ENCODE measurements at places on chromosomes 1 and 21.
A peak's percentile ranks its signal among the peaks of the same experiment; 100 is the strongest.

DNA sequence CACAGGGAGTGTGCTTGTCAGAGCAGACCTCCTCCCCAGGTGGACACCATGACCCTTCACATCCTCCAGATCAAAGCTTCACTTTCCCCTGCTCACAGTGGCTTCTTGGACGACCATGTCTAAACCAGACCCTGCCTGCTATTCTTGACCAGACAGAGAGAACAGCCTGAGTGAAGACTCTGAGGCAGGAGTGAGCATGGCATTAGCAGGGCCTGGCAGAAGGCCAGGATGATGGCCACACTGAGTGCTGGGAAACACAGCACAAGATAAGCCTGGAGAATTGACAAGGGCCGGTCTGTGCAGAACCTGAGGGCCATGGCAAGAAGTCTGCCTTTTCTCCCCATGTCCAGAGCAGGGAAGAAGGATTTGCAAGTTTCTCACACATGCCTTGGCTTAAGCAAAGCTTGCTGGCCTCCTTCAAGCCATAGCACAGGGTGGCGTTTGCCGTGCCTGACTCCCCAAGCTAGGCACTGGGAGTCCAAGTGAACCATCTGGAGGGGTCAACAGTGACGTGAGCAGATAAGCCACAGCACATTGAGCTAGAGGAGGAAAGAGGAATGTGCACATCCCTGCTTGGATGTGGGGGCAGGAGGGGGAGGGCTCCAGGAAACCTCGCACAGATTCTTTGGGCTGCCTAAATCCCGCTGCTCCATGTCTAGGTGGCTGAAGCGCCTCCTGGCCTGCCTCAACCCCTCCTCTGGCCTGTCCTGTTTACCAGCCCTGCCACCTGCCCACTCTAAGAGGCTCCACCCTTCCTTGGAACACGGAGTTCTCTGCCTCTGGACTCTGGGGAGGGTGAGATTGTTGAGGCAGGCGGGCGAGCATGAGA lies 87.1 kb downstream of the CD58 start:
- DNase-seq: no peak

- no peak for DNase-seq
Observed at GRCh38 chr1:119943216-119943615, 46.9 kb upstream of the ADAM30 start.

DNA sequence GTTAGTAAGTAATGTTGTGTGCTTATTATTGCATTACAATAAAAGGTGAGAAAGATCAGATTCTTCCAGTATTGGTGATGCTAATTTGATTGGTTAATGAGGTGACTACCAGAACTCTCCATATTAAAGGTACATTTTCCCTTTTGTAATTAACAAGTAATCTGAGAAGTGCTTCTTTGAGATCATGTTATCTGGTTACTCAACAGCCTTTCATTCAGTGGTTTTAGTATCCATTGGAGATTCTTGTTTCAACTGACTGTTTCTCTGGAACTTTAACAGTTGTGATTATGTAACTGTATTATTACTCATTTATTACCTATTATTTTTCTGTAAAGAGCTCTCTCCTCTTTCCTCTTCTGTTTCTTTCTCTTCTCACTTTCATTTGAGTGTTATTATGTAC lies 86.7 kb downstream of the PEX14 start:
- DNase-seq: peak; percentile 11

- no peak for DNase-seq
Observed at GRCh38 chr1:180253585-180254495, 23.8 kb downstream of the LHX4 start.

DNA sequence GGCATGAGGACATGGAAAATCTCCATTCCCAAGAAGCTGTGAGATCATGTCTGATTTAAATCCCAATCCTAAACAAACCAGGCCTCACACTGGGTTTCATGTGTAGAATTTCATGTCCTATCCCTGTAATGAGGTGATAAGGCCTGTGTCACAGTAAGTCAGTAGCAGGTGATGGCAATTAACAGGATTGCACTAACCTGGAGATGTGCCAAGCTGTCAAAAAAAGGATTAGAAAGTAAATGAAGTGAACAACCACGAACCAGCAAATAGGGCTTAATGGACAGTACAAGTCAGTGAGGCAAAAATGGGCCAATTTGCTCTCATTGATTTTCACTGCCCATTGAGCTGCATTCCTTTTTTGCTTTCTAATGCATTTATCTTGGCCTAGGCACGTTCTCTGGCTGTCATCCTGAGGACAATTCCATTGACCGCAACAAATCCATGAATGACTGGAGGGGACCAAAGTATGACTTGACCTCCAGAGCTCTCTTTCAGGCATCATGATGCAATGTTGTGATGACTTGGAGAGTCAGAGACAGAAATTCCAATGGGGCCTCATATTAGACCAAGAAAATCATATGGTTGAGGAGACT lies 673.6 kb upstream of the ADGRL2 start:
- peak; percentile 77 for DNase-seq

- DNase-seq: no peak
Observed at GRCh38 chr1:33273961-33274371, 17.7 kb downstream of the ZNF362 start.

DNA sequence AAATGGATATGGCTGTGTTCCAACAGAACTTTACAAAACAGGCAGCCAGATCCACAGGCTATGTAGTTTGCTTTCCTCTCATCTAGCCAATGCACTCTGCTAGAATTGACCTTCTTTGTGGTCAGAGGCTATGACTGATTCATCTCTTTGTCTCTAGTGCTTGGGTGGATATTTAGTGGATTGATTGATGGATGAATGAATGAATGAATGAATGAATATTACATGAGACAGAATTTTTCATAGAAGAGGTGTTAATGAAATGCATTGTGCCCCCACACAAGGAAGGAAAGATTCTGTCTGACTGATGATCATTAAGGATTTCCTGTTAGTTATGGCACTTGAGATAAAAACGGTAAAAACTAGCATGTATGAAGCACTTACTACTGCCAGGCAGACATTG lies 50.5 kb upstream of the ZYG11A start:
- DNase-seq: peak; percentile 5
